Epithelial cell of proximal tubule (primary cell): ENCODE measurements at places on chromosomes 12 and 14. TPM values are rescaled to one million over a fixed set of nuclear protein-coding genes. Genes with fewer than 3 reads are reported as not detected.

DNA sequence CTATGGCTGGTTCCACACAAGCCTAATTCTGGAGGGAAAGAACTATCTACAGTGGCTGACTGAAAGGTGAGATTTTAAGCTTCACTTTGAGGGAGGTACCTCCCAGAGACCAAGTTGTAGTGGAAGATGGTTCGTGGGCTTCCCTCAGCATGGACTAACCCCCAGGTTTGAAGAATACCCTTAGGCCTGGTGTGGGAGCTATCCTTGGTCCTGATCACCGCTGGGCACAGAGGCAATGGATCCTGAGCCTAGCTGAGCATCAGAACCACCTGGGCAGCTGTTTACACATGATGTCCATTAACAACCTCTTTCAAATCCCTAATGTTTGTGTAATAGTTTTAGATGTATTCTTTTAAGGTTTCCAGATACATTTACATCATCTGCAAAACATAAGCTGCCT, 10.3 kb downstream of the DAO start:
- no peak for DNase-seq

A2ML1 gene
- 0.22 TPM in 1 of 2 replicates, not detected in the other for total RNA-seq

DNA sequence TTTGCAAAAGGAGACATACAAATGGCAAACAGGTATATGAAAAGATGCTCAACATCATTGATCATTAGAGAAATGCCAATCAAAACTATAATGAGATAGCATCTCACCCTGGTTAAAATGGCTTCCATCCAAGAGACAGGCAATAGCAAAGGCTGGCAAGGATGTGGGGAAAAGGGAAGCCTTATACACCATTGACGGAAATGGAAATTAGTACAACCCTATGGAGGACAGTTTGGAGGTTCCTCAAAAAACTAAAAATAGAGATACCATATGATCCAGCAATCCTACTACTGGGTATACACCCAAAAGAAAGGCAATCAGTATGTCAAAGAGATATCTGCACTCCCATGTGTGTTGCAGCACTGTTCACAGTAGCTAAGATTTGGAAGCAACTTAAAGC, 17.3 kb upstream of the CKAP4 start:
- DNase-seq: no peak

- DNase-seq: no peak
These were observed 6.8 kb downstream of the LRRC74A start for GRCh38 chr14:76833011-76833410.

C1R gene
- 2.1 and 2.5 TPM in 2 replicates for total RNA-seq

GRCh38 chr12:131147894-131148293, 194.2 kb downstream of the ADGRD1 start:
- no peak for DNase-seq

- DNase-seq: no peak
These were observed 175.2 kb upstream of the BCL2L14 start for GRCh38 chr12:11895421-11896078.

- no peak for DNase-seq
These were observed 36.9 kb downstream of the RHOJ start for GRCh38 chr14:63241096-63241495.

DNA sequence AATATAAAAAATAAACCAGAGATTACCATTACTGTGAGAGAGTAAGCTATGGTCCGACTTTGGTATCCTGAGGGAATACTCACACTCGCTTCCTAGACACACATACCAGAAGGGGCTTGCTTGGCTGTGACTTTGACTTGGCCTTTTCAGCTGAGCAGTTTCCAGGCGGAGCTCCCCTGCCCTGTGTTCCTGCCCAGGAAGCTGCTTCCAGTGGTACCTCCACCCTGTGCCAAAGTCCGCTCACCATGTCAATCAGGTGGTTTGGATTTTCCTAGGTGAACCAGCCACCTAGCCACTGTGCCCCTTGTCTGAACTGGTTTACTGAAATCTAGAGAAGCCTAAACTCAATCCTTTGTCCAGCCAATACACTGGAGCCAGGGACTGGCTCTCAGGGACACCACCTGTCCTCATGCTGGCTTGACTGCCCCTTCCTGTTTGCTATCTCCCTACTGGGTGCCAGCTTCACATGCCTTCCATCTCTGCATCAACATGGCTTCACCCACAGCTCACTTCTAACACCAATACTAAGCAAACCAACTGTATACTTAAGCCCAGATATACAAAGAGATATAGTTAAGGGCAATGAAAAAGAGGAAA, 28.6 kb downstream of the MAX start:
- DNase-seq: no peak

GRCh38 chr12:57215668-57216013, 953 bp upstream of the NXPH4 start:
- no peak for DNase-seq

HOXC11 gene
- total RNA-seq: 0.51 and 1.0 TPM in 2 replicates

GRCh38 chr12:19890024-19890423, 450.7 kb downstream of the AEBP2 start:
- DNase-seq: no peak

GRCh38 chr14:64569138-64569631, 19.4 kb downstream of the PPP1R36 start:
- DNase-seq: peak; percentile 76

- DNase-seq: no peak
These were observed 8.9 kb downstream of the IKZF4 start for GRCh38 chr12:56029666-56030293.

GRCh38 chr12:59844750-59845149, 248.9 kb downstream of the SLC16A7 start:
- DNase-seq: no peak

- no peak for DNase-seq
These were observed 122.5 kb upstream of the KRAS start for GRCh38 chr12:25372969-25373817.

- no peak for DNase-seq
These were observed 1.6 kb upstream of the PRKAB1 start for GRCh38 chr12:119666226-119666795.

GRCh38 chr12:83985084-83985483, 927.5 kb downstream of the SLC6A15 start:
- DNase-seq: no peak

SELPLG gene
- 0.46 and 1.0 TPM in 2 replicates for total RNA-seq

- no peak for DNase-seq
These were observed 5.2 kb downstream of the PPP1CC start for GRCh38 chr12:110737532-110737931.

BEGAIN gene
- 0.51 and 1.4 TPM in 2 replicates for total RNA-seq

C14orf180 gene
- not detected in 2 replicates for total RNA-seq

- no peak for DNase-seq
These were observed 61.8 kb downstream of the DERA start for GRCh38 chr12:15972894-15973293.

- peak; percentile 26 for DNase-seq
These were observed 2.8 kb upstream of the CCDC196 start for GRCh38 chr14:66483322-66483721.

- no peak for DNase-seq
These were observed 210.6 kb downstream of the DACT1 start for GRCh38 chr14:58848365-58848764.

CLEC7A gene
- not detected in 2 replicates for total RNA-seq

RNASE2 gene
- total RNA-seq: not detected in 2 replicates

DNA sequence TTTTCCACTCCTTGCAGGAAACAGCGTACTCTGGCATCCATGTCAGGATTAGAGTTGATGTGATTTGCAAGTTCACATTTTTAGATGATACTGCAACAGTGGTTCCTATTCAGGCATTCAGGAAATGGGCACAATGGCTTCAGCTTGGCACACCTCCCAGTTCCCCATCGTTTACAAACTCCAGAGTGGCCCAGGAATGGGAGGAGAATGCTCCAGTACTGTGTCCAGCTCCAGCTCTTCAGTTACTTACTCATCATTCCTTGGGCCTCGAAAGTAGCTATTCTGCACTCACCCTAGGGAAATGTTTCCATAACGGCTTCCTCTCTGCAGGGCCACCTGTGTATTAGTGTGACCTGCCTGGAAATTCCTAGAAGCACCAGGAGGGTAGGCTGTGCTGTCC, 239.7 kb upstream of the RGS6 start:
- DNase-seq: no peak
